ENCODE measurements at places on chromosomes 7 and 10.
A peak's percentile ranks its signal among the peaks of the same experiment; 100 is the strongest.

- H3K36me3 ChIP-seq = no peaks in the 10 kb centered on the region
- no peak overlapping the region for H3K4me3 ChIP-seq
- H3K27ac ChIP-seq = no peak overlapping the region
- no peak for DNase-seq
- no peaks in the 10 kb centered on the region for H3K4me1 ChIP-seq
Observed at GRCh38 chr10:116511365-116511764, 34.4 kb upstream of the PNLIP start.

GRCh38 chr7:33539198-33539597 lies 366.1 kb upstream of the BMPER start:
- DNase-seq = no peak
- H3K36me3 ChIP-seq = peaks cover 62% of the 10 kb centered on the region
- H3K4me1 ChIP-seq = no peaks in the 10 kb centered on the region
- H3K27me3 ChIP-seq = no peaks in the 10 kb centered on the region
- H3K4me3 ChIP-seq = no peak overlapping the region
- H3K27ac ChIP-seq = no peak overlapping the region

DNA sequence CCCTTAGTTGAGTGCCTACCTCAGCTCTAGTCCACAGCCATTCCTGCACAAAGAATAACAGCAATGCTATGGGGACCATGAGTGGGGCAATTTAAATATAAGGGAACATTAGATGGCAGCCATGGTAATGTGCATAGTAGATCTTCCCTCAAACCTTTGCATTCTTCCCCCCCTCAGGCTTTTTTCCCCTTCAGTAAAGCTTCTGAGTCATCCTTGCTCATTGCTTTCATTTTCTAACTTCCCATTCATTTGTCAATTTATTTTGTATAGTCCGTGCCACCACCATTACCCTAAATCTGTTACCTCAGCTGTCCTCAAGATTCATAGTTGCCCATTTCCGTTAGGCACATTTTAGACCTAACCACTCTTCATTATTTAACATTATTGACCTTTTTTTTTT lies 10.7 kb downstream of the HECTD2 start:
- H3K27ac ChIP-seq = no peak overlapping the region
- H3K4me1 ChIP-seq = peaks cover 15% of the 10 kb centered on the region
- H3K4me3 ChIP-seq = no peak overlapping the region
- H3K36me3 ChIP-seq = no peaks in the 10 kb centered on the region

GRCh38 chr10:15367296-15368085 lies 3.6 kb downstream of the FAM171A1 start:
- H3K27me3 ChIP-seq = peaks cover 8% of the 10 kb centered on the region
- H3K36me3 ChIP-seq = no peaks in the 10 kb centered on the region
- no peak for DNase-seq
- H3K27ac ChIP-seq = no peak overlapping the region

- no peak overlapping the region for H3K27ac ChIP-seq
- H3K4me1 ChIP-seq = peaks cover 16% of the 10 kb centered on the region
- DNase-seq = peak; percentile 79
- no peak overlapping the region for H3K4me3 ChIP-seq
Observed at GRCh38 chr10:119333146-119333792, 125.9 kb downstream of the GRK5 start.

DNA sequence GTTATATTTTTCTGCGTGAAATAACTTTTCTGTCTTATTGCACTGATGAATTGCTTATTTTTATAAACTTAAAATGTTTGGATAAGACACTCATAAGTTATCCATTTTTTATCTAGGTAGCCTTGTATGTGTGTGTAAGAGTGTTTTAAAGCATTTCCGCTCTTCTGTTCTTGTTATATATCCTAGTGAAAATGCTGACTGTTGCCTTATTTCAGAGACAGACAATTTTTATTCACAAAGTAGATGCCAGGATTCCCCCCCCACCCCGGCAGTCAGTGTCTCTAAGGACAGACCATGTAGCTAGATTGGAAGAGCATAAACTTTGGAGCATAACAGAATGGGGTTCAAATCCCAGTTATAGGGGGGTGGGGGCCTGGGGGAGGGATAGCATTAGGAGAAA lies 1.6 kb downstream of the SMC3 start:
- H3K36me3 ChIP-seq = peaks cover 21% of the 10 kb centered on the region
- H3K27ac ChIP-seq = peak overlapping the region; percentile 87
- peaks cover 41% of the 10 kb centered on the region for H3K4me1 ChIP-seq
- H3K4me3 ChIP-seq = peak overlapping the region; percentile 87

- H3K27me3 ChIP-seq = peaks cover 2% of the 10 kb centered on the region
- H3K4me3 ChIP-seq = no peak overlapping the region
- DNase-seq = peak; percentile 72
- no peaks in the 10 kb centered on the region for H3K36me3 ChIP-seq
- no peaks in the 10 kb centered on the region for H3K4me1 ChIP-seq
Observed at GRCh38 chr7:126700807-126701604, 551.7 kb downstream of the GRM8 start.

DNA sequence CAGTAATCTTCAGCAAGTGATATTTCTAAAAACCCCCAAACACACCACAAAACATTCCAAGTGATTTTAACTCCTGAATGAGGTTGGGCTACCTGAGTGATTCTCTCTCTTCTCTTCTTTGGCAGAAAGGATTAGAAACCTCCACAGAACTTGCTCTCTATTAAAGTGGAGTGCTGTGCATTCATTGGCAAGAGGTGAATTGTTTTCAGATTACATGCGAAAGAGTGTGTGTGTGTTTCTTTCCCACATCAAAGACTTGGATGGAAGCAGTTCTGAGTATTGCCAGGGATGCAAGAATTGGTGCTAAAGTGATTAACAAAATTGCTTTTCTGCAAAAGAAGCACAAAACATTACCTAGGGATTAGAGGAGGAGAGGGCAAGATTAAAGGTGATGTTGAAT lies 13.1 kb upstream of the FBXW4 start:
- no peak for DNase-seq
- peaks cover 20% of the 10 kb centered on the region for H3K4me1 ChIP-seq
- H3K4me3 ChIP-seq = no peak overlapping the region
